ENCODE measurements at places on chromosomes 11 and 22.

- no peak for DNase-seq
Observed at GRCh38 chr22:46976143-46976542, 213.7 kb downstream of the TBC1D22A start.

DNA sequence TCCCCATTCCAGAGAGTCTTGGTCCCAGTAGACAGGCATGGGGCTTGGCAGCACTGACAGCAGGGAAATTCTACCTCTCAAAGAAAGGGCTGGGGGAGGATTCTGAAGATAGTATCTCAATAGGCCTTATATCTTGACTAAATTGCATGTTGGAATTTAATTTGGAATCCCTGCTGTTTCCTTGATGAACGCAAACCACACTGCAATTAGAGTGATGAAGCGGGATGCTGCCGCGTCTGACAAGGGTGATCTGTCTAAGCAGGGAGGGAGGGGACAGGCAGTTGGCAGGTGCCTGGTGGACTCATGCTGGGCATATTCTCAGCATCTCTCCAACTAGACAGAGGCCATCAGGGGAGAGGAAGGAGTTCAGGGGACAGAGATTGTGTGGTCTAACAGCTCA, 48.4 kb downstream of the COMMD9 start:
- no peak for DNase-seq

DNA sequence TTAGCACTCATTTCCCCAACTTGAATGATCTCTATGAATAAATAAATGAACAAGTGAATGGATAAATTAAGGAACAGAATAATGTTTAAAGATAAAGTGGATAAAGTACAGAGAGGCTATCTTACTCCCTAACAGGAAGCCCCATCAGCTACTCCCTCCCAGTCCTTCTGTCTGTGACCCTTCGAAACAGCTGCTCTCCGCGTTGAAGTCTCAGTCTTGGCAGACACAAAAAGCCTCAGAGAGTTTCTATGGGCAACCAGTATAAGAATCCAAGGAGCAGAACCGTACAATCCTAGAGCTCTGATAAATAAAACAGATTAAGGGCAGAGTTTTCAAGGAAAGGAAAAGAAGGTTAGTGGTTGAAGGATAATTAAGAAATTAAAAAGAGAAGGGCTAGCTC, 35.0 kb downstream of the GUCY1A2 start:
- no peak for DNase-seq

- no peak for DNase-seq
Observed at GRCh38 chr22:48061726-48062125, 1299.3 kb downstream of the TBC1D22A start.

GRCh38 chr11:65305501-65306268, 9.0 kb upstream of the CDC42EP2 start:
- DNase-seq = no peak

DNA sequence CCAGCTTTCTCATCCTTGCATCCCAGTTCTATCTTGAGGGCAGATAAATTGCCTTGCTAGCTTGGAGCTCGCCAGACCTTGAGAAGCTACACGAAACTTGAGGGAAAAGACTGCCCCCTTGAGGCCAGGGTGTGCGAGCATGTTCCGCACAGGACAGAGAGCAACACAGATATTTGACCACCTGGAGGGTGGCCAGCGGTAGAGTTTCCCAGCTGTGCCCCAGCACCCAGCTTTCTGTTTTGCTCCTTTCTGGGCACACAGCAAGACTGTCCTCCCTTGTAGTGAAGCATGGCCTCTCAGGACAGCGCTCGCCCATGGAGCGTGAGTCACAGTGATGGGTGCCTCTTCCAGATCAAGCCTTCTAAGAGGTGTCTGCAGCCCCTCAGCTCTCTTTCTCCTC, 23.5 kb downstream of the SPATA19 start:
- DNase-seq = no peak

DNA sequence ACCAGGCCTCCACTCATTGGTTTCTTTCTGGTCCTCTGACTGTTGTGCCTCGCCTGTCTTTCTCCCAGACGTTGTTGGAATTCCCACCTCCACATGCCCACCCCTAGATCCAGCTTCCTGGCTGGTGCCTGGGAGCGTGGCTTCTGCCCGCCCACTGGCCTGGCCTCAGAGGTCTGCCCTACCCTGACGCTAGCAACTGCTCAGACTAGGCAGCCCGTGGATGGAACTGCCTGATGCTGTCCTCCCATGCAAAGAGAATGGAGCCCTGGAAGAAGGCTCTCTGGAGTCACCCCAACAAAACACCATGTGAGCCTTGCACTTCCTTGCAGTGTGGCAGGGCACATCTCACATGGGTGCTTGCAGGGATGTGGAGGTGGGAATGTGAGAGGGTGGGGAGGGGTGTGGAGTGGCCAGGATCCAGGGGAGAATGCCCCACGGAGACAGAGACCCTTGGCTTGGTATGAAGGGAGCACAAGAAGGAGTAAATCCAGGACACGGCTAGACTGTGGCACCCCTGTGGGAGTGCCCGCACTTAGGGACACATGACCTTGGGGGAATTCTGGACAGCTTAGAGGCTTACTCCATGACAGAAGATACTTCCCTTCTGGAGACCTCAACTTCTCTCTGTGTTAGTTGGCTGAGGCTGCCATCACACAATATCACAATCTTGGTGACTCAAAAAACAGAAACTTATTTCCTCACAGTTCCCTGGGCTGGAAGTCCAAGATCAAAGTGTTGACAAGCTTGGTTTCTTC, 22.5 kb upstream of the ADA2 start:
- no peak for DNase-seq

DNA sequence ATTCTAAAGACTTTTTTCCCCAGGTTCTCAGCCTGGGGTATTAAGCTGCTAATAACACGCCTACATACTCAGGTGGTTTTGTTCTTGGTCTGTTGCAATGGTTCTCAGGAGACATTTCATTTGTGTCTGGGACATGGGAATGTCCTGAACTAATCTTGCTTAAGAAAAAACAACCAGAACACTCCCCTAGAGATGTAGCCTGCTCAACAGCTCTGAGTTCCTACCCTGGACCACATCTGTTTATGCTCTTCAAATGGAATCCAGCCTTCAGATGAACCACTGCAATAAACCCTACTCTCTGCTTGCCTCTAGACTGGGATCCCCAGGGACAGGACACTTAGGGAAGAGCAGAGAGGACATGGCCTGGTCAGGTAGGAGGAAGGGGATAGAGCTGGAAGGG, 29.9 kb downstream of the RELT start:
- DNase-seq = no peak

DNA sequence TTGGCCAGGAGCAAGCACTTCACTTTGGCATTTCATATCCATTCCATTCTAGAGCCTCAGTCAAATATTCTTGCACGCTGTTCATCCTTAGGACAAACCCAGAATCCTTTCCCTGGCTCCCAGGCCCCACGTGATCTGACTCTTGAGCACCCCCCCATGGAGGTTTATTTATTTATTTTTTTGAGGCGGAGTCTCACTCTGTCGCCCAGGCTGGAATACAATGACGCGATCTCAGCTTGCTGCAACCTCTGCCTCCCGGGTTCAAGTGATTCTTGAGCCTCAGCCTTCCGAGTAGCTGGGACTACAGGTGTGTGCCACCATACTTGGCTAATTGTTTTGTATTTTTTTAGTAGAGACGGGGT, 12.7 kb upstream of the TSGA10IP start:
- no peak for DNase-seq

DNA sequence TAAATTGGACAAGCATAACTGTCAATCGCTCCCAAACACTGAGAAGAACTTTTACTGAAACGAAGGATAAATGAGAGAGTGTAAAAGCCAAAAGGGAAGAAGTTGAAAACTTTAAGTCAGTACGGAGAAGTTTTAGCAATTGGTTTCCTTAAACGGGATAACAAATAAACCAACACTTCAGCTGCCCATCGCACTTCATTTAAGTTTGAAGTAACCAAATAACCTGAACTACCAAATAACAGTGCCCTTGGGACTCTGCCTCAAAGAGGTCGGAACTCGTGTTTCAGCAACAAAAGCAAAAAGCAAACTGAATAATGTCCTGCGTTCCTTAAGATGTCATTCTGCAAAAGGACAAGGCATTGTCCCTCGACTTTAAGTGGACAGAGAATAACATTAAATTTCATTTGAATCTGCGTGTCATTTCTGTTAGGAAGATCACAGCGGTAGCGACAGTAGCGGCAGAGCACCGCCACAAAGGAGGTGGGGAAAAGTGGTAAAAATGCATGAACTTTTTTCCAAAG, 127.0 kb upstream of the C11orf58 start:
- no peak for DNase-seq

- peak; percentile 94 for DNase-seq
Observed at GRCh38 chr11:65961267-65962140, at the start of gene SART1. SART1 (plus strand) TSS chr11:65961734; CDS start chr11:65961781, 47 bp downstream.

DNA sequence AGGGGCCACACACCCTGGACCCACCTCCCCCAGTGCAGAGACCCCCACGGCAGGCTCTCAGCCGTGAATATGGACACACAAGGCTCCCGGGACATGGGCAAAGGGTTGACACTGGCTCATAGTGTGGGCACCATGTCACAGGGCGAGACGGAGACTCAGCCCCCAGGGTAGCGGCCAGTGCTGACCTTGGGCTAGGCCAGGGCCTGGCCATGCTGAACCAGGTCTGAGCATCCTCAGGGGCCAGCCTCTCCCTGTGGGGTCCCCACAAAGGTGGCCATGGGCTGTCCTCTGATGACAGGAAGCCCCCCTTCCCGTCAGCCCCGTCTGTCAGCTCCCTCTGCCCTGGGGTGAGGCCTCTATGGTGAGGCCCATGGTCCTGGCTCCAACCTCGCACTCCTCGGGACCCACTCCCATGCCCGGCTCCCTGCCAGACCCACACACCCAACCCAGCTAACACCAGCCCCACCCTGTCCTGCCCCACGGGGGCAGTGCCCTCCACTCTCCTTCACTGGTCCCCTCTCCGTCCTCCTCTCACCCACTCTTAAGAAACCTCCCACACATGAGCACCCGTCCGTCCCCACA, 19.0 kb upstream of the PRODH start:
- DNase-seq = no peak

GRCh38 chr22:17158176-17158567, 905 bp downstream of the HDHD5 start:
- DNase-seq = no peak

DNA sequence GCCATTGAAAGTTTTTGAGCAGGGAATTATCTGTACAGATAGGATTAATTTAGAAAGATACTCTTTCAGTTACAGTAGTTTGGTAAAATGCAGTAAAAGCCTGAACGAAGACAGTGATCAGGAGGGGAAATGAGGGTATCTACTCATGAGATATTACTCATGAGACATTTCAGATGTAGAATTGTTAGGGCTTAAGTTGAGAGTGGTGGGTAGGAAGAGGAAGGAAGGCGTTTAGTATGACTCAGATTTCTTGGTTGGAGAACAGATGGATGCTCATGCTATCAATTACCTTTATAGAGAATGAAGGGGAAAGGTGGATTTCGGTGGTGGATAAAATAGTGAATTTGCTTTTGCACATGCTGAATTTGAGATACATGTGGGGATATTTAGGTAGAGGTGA, 15.8 kb downstream of the CCDC81 start:
- no peak for DNase-seq

DNA sequence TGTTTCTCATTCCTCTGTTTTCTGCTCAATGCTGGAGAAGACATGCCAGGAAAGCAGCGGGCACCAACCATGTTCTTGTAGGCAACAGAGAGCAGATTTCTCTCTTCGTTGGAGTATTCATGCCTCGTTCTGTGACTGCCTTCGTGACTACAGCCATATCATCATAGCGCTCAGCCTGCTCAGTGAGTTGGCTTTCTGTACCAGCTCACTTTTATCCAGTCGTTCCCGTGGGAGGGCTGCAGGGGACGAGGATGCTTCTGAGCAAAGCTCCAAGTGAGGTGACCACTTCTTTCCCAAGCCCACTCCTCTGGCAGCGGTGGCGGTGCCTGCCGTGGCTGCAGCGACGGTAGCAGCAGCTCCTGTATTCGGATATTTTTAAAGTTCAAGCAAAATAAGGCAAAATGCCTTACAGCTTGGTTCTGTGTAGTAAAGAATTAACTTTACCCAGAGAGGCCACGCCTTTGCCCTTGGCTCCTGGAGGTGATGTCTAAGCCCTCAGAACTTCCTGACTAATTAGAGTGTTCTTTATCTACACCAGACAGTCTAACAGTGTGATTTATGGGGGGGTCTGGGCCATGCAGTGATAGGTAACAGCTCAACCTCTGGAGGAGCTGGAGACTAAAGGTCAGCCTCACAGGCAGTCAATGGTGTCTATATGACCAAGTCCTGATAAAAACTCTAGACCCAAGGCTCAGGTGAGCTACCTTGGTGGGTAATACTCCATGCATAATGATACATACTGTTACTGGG, 35.3 kb downstream of the LDHAL6A start:
- DNase-seq = no peak

- DNase-seq = no peak
Observed at GRCh38 chr11:75244052-75244814, 3.7 kb downstream of the TPBGL start.

DNA sequence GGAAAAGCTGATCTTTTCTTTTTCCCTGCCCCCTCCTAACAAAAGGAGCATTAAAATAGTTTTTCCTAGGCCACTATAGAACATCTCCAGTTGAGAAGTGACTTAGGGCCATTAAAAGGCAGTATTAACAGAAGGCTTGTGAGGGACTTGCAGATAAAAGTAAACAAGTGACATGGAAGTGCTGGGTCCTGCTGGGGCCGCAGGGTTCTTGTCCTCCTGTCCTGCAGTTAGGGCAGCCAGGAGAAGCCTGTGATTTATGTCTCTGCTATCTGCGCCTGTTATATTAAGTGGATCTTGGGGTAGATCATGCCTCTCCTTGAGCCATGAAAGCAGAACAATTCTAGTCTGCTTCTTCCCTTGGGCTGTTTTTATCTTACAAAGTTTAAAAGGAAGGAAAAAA, 271.4 kb upstream of the C11orf87 start:
- no peak for DNase-seq

- no peak for DNase-seq
Observed at GRCh38 chr11:100730266-100730665, 43.2 kb downstream of the ARHGAP42 start.

DNA sequence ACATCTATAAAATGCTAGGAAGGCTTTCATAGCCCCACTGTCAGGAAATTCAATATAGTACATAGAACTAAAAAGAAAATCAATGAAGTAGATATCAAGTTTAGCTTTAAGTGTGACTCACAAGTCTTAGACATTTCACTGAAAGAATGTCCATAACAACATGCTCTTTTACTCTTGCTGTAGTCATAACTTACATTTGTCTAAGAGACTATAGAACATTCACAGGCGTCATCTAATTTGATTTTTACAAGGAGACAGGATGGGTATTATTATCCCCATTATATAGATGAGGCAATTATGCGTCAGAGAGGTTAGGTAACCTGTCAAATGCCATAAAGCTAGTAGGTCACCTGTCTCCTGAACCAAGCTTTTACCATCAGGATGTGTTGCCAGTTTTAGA, 36.9 kb downstream of the BDNF start:
- DNase-seq = no peak

- DNase-seq = no peak
Observed at GRCh38 chr22:30559889-30560288, 13.3 kb upstream of the SEC14L6 start.
